ENCODE measurements at places on chromosomes 1 and 21.

- DNase-seq, result no peak
Observed at GRCh38 chr1:185420588-185421081, 103.6 kb upstream of the IVNS1ABP start.

GRCh38 chr1:179048339-179049124 is 22.8 kb downstream of the FAM20B start:
- no peak for DNase-seq

GRCh38 chr1:93822730-93823425 is 56.1 kb downstream of the DNTTIP2 start:
- DNase-seq, result no peak

GRCh38 chr1:55284856-55285255 is 69.7 kb upstream of the USP24 start:
- DNase-seq, result no peak

DNA sequence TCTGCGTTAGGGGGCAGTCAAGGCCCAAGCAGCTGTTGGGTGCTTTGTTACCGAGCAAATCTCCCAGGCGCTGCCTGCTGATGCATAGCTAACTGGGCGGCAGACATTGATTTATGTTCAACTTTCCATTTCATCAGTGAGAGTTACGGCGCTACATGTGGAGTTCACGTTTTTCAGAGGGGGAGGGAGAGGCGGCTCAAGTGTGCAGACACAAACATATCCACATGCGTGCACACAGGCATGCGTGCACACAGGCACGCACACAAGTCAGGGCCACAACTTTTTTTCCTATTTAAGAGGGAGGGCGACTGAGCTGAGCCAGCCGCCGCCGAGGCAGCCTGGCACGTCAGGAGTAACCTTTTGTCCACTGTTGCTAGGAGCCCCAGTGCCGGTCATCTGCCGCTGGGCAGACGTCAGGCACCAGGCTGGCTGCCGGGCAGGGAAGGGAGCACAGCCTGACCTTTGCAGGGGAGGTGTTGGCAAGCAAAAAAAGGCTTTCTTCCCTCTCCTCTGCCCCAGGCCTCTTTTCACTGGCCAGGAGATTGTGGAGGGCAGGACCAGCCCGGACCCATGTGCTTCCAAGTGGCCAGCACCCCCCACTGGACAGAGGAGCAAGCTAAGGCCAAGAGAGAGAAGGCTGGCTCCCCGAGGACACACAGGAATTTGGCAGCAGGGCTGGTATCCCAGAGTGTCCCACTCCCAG is 73.3 kb downstream of the MRPL37 start:
- no peak for DNase-seq

DNA sequence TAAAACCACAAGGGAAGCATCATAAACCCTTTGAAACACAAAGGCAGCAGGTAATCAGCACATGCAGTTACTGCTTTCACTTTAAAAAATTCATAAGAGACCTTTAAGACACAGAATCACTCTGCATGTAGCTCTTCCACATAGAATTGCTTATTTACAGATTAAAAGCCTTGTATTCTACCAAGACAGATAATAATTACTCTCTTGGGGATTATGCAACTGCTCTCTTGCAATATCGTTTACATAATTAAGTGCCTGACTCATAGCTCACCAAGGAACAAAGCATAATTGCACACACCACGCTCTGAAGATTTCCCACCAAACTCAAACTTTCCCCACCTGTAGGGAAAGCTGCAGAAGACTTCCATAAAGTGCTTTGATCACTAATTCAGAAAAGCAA is 87.9 kb downstream of the VAV3 start:
- no peak for DNase-seq

DNA sequence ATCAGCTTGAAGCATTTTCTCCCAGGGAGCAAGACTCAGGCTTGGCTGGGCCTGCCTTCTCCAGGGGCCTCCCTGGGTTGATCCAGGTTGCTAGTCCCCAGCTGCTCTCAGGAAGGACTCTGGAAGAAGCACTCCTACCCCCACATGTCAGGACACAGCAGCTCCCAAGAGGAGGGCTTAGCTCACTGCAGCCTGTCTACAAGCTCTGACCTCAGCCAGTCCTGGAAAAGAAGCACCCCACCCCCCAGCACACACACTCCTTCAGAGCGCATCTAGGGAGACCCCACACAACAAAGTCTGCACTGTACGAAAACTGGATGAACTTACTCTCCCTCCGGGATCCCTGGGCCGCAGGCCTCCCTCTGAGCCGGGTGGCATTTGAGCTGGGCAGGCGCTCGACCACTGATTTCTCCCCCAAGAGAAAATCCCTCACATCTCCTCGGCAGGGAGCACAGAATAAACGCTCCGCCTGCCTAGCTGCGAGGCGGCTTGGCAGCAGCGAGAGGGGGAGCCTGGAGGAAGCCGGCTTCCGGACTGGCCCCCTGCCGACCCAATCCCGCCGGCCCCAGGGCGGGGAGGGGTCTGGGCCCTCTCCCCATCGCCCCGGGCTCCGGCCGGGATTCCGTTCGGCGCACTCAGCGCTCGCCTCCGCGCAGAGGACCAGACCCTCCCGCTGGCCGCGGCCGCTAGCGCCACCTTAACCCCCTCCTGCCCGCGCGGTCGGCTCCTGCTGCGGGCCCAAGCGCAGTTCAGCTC is at the start of gene KCNA2:
KCNA2 (minus strand) TSS at position 458 of the 756 bp plus-strand sequence. CDS start 1,576 bp downstream, outside the sequence.
- DNase-seq, result no peak

DNA sequence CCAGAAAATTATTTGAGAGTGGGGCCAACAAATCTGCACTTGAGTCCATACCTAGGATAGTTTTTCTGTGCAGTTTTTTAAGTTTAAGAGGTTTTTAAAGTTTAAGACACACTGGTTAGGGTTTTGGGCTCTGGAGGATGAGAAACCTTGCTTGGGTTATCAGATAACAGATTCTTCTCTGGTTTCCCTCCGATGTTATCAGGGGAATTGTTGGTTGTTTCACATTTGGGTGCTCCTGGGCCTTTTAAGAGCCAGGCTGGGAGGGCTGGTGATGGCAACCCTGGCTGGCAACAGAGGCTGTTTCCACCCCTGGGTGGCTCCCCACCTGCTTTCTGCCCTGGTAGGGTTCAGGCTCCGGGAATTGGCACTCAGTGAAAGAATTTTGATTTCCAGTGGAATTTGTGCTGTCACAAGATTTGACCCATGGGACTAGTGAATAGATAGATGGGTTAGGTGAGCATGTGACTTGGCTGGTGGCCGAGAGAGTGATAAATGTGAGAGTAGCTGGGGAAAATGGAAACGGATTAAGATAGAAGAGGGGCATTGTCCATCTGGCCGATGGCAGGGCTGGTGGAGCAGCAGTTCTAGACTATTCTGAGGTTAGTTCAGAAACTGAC is 14.8 kb downstream of the VANGL1 start:
- DNase-seq, result no peak

GRCh38 chr1:239368436-239369109 is 17.8 kb upstream of the CHRM3 start:
- DNase-seq, result no peak

GRCh38 chr1:240804475-240804874 is 192.5 kb upstream of the GREM2 start:
- DNase-seq, result no peak

GRCh38 chr1:151920149-151920548 is 10.8 kb upstream of the THEM4 start:
- no peak for DNase-seq

DNA sequence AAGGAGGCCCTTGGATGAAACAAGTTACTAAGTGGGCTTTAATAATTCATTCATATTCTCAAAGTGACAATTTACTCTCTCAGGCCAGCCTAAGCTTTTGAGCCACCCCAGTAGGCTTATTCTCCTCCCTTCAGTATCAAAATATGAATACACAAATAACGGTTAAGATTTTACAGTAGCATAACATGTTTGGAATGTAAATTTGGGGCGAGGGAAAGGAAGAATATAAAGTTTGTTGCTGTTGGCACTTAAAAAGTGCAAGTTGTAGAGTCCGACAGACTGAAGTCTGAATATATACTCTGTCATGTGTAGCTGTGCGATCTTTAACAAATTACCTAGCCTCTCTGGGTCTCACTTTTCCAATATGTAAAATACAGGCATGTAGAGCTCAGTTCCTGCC is 22.6 kb upstream of the MYSM1 start:
- no peak for DNase-seq

- DNase-seq, result no peak
Observed at GRCh38 chr1:192901500-192901899, 92.7 kb downstream of the RGS2 start.

- no peak for DNase-seq
Observed at GRCh38 chr1:2882966-2883696, 81.6 kb upstream of the TTC34 start.

DNA sequence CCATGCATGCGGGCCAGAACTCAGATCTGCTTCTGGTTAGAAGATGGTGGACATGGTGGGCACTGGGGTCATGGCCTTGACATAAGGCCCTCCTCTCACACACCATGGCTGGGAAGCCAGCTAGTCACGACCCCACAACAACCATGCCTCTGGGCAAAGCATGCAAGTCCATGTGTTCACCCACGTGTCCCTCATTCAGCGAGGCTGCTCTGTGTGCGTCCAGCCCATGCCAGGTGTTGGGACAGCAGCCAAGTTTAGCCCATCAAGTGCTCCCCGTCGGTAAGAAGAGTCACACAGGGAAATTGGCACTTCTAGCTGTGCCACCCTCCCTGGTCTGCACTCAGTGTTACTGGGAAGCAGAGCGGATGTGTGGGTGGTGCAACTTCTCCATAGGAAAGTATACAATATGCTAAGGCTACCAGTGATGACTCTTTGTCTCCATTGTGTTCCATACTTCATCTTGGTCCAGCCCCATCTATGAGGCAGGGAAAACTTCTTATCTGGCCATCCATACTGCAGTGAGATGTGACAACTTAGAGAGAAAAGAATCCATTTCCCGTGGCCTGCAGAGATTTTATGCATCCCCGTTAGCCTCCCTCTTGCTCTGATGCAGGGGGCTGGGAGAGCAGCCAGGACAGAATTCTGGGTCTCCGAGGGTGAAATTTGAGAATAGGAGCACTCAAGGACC is 198.0 kb downstream of the GRIK3 start:
- DNase-seq, result no peak

DNA sequence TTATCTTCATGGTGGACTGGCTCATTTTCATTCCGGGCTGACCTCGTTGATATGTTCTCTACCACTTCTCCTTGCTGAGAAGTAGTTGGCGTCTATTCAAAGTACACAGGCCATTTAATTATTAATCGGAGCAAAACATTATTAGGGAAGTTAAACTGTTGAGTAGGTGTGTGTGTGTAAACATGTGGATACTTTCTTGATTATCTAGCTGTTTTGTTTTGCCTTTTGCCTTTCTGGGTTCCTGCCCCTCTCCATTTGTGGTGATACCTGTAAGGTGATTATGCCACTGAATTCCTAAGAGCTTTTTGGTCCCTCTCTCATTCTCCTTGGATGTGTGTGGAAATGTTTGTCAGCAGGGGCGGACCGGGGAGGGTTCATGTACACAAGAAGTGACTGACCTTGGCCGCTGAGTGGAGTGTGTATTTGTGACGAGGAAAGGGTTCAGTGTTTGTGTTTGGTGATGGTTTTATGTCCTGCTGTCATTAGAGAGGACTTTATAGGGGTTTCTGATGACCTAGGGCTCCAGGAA is 56.6 kb upstream of the PPP2R5A start:
- DNase-seq, result no peak

- DNase-seq, result no peak
Observed at GRCh38 chr1:202274611-202275010, 67.1 kb downstream of the UBE2T start.

DNA sequence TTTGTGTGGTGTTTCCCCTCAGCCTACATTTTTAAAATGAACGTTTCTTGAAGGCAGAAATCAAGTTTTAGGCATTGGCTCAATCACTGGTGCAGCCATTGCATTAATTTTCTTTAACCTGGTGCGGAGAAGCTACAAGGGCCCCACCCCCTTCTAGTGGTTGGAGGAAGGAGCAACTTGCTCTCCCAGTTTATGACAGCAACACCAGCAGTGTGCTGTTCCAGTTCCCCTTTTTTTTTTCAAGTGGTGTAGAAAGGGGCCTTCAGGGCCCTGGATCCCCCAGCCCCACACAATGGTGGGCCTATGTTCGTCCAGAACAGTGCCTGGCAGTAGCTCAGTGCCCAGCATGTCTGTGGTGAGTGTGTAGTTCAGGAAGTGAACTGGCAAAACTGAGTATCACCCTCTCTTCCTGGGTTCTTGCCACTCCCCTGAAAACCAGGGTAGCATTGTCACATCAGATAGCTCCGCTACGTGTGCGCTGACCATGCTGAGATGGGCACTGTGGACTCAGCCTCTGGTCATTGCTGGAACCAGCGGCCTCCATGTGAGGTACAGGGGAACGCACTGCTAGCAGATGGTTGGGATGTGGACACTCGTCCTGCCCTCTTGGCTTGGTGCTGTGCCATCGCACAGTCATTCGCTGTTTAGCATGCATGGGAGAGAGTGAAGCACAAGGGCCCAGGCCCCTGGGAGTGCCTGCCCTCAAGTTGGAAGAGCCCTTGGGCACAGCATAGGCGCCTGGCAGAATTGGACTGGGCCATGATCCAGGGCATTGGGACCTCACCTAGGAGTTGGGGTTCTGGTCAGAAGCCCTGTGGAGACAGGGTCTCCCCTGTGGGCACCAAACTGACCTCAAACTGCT is 7.2 kb downstream of the ARF1 start:
- DNase-seq, result no peak

GRCh38 chr1:91895832-91896556 is 10.0 kb upstream of the TGFBR3 start:
- DNase-seq, result no peak

DNA sequence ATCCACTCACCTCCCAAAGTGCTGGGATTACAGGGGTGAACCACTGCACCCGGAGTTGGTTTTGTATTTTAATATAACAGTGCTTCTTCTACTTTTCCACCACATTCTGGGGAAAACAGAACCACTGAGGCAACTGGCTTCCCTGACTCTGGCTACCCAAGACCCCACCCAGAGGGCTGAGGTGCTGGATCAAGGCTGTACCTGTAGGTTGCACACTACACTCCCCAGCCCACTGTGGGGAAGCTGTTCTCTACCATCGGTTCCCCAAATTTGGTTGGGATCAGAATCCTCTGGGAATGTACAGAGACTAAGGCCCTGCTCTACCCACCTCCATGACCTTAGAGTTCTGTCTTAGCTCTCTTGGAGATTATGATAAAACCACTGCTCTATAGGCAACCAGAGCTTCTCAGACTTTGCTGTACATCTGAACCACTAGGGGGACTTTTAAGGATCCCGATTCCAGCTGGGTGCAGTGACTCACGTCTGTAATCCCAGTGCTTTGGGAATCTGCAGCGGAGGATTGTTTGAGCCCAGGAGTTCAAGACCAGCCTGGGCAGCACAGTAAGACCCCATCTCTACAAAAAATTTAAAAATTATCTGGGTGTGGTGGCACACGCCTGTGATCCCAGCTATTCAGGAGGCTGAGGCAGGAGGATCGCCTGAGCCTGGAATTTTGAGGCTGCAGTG is 51.6 kb downstream of the GNG4 start:
- no peak for DNase-seq
